Activated CD4-positive, alpha-beta T cell treated with anti-CD3 and anti-CD28 coated beads for 4 hours (primary cell): ENCODE measurements at places on chromosomes 7 and 10.
A peak's percentile ranks its signal among the peaks of the same experiment; 100 is the strongest.

- DNase-seq = no peak
Measured at GRCh38 chr10:99431190-99431760, 851 bp upstream of the GOT1 start.

GRCh38 chr10:128280271-128280670, 154.0 kb upstream of the MKI67 start:
- DNase-seq = no peak

DNA sequence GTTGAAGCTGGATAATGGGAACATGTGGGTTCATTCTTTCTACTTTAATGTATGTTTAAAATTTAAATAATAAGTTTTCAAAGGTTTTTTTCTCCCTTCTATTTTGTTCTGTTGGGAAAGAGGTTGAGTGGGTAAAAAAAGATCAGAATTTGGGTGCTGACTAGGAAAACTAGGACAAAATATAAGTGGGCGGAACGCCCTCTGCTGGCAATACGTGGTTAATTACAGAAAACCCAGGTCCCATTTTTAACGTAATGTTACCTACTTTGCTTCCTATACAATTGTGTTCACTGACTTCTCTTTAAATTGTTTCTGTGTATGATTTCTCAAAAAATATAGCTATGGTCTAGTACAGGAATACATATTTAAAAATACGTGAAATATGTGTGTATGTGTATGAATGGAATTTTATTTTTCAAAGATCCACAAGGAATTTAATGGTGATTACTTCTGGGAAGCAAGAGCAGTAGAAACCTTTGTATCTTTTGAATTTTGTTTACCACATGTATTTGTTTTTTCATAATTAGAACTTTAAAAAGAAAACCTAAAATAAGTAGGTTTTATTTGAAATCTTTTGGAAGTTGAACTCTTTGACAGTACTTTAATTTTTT, 8.7 kb downstream of the ECD start:
- DNase-seq = peak; percentile 61

- DNase-seq = no peak
Measured at GRCh38 chr7:32298408-32299132, 191.6 kb downstream of the LSM5 start.

- no peak for DNase-seq
Measured at GRCh38 chr10:26887611-26888215, 27.0 kb upstream of the ABI1 start.

DNA sequence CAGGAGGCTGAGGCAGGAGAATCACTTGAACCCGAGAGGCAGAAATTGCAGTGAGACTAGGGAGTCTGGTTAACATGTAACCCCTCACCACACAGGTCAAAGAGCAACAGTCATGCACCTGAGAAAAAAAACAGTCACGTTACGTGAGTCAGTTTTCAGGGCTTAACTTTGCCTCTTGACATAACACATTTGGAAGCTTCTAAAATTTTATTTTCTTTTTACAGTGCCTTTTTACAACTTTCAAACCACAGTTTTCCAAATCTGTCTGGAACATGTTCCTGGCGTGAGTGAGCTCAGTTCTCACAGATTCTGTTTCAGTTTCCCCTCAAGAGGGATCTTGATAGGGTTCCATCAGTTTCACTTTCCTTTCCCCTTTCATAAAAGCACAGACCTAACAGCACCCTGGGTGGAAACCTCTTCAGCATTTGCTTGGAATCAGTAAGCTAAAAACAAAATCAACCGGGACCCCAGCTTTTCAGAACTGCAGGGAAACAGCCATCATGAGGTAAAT, 4.4 kb downstream of the IFIT3 start:
- peak; percentile 39 for DNase-seq

- no peak for DNase-seq
Measured at GRCh38 chr7:156680281-156680680, 39.7 kb downstream of the RNF32 start.

DNA sequence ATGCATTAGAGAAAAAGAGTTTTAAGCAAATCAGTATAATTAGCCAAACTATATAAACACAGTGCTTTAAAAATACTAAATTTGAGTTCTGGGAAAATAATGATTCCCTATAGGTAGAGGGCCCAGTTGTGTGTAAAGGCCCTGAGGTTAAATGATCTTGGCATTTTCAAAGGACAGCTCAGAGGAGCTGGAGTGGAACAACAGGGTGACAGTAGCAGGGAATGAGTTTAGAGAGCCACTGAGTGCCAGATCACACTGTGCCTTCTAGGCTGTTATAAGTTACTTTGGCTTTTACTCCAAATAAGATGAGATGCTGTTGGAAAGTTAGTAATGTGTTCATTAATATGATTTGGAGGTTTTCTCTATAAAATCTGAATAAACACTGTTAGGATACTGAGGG, 34.6 kb downstream of the VWDE start:
- DNase-seq = no peak

DNA sequence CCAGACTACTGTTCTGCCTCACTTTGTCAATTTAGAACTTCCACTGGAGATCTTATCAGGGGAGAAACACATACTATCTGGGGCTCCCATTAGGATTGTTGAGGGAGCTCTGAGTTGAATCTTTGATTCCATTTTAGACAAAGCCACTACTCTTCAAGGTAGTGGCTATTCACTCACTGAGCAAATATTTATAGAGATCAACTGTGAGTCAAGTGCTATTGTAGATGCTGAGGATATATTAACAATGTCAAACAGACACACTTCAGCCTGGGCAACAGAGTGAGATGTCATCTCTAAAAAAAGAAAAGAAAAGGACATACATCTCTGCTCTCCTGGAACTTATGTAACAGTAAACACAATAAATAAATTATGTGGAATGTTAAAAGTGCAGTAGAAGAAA, 315.3 kb downstream of the PTEN start:
- DNase-seq = no peak

DNA sequence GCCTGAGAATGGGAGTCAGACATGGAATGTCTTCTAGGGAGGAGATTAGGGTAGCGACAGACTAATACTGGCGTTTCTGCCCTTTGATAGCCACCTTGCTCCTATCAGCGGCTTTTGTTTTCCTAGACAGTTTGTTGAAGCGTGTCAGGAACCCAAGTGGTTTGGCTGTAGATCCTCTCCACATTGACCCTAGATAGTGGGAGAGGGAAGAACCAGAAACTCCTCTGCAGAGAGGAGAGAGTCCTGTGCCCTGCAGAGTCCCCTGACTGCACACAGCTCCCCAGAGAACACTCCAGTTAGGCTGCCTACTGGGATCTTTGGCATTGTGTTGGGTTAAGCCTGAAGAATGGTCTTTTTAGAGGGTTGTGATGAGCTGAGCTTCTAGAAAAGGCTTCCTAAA, 2.4 kb downstream of the MEPCE start:
- no peak for DNase-seq

DNA sequence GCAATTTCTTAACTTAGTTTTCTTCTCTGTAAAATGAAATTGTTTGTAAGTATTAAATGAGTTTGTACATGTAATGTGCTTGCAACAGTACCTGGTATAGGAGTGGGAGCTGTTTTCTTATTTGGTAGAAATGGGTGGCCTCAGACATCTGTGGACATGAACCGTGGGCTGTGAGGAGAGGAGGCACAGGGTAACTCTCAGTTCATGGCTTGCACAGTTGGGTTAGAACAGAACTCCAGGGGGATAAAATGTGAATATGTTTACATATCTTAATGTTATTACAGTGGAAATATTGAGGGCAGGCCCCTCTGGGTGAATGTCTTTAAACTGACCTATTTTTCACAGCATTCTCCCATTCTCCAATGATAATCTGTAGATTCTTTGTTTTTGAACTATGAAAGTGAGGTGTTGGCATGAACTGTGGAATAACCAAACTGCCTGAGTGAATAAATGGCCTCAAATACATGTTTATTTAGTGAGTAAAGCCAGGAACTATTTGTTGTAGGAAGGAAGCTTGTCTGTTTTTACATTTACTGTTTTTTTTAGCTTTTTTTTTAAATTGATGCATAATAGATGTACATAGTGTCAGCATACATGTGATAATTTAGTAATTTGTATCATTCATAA, 2.6 kb downstream of the ABCA13 start:
- DNase-seq = no peak

DNA sequence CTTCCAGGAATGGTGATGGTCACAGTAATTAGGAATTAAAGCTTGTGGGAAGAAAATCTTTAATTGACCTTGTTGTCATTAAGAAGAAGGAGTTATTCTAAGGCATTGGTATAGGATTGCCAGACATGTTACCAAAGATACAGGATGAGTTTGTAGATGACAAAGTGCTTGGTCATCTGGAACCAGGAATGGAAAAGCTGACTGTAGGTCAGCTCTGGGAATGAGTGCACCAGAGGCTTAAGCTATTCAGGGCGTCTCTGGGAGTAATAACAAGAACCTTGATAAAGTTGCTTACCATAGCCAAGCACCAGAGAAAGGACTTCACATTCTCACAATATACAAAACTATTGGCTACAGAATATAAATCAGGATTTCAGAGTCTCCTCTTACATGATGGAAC, 89.0 kb downstream of the PHTF2 start:
- no peak for DNase-seq

DNA sequence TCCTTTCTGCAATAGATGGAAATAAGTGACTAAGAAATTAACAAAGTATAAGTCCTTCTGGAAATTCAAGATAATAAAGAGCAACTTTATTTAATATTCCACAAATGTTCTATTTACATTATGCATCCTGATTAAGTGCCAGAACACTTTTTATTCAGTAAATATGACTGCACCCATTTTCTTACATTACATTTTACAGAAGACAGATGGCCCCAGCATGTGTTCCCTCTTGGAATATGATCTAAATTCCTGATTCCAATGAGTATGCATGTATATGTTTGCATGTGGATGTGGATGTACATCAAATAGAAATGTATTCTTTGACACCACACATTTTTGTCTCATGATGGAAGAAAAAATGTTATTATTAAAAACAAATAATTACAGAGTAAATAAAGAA, 628.7 kb upstream of the SEMA3D start:
- DNase-seq = no peak

- no peak for DNase-seq
Measured at GRCh38 chr10:49281461-49281860, 17.5 kb upstream of the C10orf71 start.

- no peak for DNase-seq
Measured at GRCh38 chr7:49666764-49667163, 106.7 kb upstream of the VWC2 start.

- DNase-seq = peak; percentile 9
Measured at GRCh38 chr10:49518982-49519578, 19.8 kb downstream of the ERCC6 start.

DNA sequence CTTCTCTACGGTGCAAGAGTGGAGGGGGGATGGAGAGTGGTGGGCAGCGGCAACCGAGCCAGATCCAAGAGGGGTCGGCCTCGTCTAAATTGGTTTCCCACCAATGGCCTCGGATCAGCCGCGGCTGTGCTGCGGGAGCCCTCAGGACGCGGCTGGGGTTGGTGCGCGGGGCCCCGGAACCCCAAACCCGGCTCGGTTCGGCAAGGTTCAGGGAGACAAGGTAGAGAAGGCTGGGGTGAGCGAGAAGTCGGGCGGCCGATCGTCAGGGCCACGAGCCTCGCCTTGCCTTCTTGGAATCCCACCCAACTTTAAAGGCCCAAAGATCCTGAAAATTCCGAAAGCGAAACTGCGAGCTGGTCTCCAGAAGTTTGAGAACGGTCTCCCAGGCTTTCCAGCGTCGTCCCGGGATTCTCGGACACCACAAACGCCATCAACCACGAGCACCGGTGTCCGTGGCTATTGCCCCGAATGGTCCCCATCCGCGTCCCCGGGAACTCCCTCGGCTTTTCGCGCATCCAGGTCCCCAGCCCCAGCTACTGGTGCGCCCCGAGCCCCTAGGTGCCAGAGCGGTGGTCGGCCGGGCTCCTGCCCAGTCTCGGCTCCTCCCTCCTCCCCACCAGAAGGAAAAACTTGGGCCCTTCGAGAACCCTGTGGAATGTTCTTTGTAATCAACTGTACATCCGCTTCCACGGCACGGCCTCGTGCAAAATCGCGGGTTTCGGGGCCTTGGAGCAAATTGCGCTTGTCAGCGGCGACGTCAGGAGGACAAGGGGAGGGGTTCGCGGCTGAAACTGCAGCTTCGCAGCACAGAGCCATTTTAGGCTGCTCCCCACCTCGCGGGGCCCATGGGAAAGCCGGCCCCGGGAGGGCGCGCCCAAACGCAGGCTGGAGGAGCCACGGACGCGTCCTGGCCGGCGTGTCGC, 3.2 kb downstream of the SFMBT2 start:
- DNase-seq = peak; percentile 36

DNA sequence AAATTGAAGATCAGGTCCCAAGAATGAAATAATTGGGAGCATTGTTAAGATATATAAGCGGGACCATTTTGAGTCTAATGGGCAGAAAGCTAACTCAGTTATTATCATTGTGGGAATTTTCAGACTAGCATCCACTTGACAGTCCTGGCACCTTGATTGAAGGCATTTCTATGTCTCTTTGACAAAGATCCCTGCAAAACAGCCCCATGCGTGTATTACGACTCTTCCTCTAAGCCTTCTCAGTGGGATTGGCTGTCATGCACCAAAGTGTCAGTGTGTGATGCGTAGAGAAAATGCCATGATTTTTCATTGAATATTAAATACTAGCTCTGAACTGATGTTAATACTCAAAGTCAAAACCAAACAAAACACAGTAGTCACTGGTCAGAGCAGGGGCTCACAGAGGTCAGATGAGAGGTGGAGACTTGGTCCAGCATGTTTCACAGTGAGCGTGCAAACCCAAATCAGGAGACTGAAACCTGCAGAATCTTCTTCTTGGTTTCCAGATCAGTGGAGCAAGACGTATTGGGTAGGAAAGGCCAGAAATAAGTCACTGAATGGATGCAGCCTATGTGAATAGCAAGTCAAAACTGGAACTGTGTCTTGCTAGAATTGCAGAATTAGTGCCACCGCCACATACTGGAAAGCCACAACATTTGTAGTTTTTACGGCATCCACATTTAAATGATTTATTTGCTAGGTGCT, 303.6 kb upstream of the AKR1E2 start:
- no peak for DNase-seq

GRCh38 chr7:130917669-130918128, 183.7 kb upstream of the KLF14 start:
- DNase-seq = no peak

DNA sequence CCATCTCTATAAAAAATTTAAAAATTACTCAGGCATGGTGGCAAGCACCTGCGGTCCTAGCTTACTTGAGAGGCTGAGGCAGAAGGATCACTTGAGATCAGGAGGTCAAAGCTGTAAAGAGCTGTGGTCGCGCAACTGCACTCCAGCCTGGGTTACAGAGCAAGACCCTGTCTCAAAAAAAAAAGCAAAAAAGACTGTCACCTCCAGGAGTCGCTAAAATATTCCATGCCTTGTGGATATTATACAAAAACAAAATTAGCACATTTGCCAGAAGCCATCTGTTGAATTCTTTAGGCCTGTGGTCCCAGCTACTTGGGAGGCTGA, 87.0 kb upstream of the SDK1 start:
- no peak for DNase-seq
